PC-3 (cell line): ENCODE measurements at places on chromosomes 7 and 10.

- no peak for DNase-seq
Observed at GRCh38 chr7:88347517-88347916, 40.8 kb upstream of the STEAP4 start.

DNA sequence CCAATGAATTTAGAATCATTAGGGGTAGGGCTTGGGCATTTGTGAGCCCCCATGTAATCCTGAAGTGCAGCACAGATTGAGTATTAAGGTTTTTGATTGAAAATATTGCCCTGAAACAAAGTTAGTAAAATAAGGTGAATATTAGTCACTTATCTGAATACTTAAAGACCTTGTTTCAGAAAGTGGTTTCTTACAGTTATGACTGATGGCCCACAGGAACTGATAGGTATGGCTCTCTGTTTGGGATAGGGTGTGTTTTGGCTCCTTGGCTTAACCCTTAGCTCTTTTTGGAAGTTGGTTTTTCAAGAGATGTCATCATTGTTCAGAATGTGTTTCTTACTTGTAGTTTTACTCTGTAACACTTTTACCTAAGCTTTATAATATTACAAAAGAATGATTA lies 34.8 kb downstream of the MDFIC start:
- no peak for DNase-seq

DNA sequence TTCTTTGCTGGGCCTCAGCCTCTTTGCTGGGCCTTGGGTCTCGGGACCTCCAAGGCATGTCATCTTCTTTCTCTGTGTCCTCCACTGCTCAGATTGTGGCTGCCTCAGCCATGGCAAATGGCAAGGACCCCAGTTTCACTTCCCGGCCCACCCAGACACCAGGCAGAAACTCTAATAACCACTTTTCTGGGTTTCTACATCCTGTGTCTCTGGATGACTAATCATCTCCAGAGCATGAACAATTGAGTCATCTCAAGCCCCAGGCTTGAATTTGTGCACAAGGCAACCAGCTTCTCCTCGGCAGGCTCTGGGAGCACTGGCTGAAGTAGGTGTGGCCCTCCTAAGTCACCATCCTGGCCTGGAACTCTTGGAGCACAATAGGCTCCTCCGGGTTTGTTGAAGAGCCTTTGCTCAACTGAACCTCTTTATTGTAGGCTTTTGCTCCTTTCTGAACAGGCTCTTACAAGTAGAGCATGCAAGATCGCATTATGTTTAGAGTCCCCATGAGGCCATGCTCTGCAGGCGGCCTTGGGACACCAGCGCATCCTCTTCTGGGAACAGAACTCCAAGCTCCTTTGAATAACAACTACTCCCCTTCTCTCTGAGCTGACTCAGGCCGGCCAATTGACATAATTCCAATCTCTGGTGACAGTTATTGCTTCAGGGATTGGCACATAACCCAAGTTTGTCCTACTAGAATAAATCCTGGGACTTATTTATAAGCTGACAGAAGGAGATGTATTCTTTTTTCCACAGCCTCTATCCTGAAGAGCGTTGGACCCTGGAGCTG lies 218.1 kb downstream of the WDR11 start:
- DNase-seq, result peak; percentile 62

DNA sequence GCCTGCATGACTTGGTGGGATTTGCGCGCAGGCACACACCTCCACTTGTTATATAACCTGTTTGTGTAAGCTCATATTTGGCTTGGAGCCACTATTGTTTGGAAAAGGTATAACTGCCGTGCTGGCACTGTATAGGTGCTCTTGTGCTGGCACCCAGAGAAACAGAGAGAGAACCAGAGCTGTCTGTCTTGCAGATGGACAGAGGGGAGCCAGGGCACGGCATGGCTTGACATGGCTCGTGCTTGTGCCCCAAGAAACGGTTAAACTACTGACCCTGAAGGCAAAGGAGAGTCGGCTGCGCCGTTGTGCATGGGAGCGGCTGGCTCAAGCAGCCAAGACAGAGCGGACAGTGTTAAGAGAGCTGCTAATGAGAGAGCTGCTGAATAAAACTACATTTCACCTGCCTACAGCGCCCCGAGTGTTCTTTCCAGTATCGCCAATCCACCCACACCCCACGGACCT lies 23.2 kb downstream of the RAPGEF5 start:
- peak; percentile 24 for DNase-seq

- no peak for DNase-seq
Observed at GRCh38 chr10:122649903-122650302, 49.7 kb downstream of the C10orf120 start.

DNA sequence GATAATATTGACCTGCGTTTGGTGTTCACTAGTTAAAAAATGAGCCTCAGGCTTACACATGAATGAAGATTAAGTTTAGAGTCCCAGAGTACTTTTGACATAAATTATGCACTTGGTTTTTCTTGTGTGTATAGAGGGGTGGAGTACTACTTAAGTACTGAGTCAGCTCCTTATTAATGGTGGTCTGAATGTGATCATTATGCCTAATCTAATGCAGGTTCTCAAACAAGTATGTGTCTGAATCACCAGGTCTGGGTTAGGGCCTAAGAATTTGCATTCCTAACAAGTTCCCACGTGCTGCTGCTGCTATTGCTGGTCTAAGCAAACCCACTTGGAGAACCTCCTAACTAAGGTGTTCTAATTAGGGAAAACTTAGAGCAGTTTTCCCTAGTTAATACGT lies 30.7 kb upstream of the STOX1 start:
- peak; percentile 25 for DNase-seq

- no peak for DNase-seq
Observed at GRCh38 chr7:87592300-87592699, 8.4 kb downstream of the ABCB1 start.

GRCh38 chr7:50613473-50613872 lies 48.3 kb upstream of the DDC start:
- no peak for DNase-seq

DNA sequence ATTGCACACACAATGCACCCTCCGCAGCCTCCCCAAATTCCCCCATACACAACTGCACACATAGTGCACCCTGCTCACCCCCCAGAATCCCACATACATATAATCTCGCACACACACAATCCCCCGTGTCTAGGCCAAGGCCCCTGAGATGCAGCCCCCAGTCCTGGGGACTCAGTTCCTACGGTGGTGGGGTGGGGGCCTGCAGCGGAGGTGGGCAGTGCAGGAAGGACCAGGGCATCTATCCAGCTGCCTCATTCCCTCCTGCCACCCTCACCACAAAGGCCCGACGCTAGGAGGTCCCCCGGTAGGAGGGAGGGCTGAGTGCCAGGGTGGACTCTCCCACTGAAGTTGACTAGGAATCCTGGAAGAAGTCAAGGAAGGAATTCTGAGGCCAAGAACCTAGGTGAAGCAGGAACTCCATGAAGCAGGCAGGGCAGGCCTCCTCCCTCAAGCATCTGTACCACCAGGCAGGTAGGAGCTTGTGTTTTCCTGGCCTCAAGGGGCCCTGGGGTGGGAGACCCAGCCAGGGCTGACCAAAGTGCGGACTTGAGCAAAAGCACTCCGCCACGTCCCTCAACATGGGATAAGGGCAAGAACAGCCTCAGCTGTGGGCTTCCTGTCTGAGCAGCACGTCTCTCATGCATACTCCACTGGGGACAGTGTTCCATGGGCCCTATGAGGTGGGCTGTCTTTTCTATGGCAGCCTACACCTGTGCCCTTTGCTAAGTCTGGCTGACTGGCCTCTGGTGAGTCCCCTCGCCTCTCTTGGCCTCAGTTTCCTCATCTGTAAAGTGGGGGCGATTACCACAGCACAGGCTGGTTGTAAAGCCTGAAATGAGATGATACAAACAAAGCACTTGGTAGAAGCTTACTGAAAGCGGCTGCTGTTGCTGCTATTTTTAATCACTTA lies 145.7 kb downstream of the MAPK8 start:
- DNase-seq, result no peak

DNA sequence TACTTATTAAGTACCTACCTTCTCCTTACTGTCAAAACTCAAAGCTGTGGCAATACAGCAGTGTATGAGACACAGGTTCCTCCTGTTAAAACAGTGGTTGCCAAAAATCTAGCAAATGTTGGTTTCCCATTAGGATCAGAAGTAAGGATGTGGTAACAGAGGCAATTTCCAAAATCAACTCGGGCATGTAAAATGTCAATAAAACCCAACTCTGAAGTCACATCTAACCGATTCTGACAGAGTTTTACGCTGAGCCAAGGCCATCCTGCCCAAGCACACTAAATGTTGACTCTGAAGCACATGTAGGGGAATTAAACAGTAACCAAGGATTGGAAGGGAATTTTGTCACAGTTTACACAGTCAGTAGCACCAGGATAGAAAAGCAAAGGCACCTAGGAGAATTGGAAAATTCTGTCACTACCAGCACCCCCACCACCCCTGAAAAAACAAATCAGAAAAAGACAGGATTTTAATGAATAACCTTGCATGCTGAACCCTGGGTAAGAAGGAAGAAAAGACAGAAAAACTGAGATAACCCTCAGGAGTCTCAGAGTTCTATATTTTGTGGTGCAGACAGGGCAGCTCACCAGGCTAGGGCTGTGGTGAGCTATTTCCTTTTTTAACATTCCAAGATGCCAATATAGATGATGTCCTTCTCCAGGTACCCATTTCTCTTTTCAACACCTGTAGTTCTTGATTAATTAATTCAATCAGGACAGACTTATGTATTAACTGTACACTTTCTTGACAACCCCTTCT lies 119.5 kb downstream of the DOCK4 start:
- peak; percentile 68 for DNase-seq

- no peak for DNase-seq
Observed at GRCh38 chr7:65800890-65801341, 72.0 kb upstream of the VKORC1L1 start.

- no peak for DNase-seq
Observed at GRCh38 chr10:121405096-121405495, 193.1 kb downstream of the FGFR2 start.

DNA sequence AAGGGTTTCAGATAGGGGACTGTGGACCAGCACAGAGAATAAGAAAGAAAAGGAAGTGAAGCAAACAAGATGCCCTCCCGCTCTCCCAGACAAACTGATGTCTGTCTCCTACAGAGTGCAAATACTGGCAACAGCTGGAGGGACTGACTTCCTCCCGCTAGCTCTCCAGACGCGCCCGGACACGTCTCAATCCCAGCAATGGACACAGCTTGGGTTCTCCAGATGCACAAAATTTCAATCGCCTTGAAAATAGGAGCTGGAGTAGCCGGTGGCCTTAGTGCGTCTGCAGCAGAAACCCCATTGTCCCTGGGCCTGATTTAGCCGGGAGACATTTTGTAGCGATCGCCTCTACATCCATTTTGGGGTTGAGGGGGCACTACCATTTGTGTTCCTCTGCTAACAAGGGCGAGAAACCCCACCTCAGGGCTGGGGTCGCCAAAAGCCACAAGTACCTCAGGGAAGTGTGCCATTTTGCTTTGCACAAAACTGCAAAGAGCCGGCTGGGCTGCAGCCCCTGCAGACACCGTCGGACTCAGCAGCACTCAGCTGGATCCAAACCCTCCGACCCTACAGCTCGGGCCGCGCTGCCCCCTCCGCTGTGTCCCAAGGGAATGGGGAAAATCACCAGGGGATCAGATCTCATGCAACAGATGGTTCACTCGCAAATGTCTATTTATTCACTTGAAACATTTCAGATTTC lies 5.9 kb downstream of the CPA2 start:
- DNase-seq, result no peak

DNA sequence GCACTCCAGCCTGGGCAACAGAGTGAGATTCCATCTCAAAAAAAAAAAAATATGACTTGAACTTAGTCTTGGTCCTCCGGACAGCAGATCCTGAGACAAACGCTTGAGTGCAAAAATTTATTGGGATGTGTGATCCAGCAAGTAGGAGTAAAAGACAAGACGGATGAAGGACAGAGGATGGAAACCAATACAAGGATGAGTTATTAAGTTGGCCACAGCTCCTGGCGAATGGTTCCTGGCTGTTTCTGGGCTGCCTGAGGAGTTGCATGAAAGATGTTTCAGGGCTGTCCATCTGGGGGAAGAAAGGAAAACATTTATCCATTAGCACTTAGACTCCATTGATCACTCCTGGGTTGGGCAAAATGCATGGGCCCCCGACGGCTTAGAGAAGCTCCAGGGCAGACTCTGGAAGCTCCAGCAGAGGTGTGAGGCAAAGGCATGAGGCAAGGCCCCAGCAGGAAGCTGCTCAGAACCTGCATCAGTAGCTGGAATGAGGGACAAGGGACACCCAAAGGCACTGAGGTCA lies 98.3 kb upstream of the ZNF438 start:
- no peak for DNase-seq

DNA sequence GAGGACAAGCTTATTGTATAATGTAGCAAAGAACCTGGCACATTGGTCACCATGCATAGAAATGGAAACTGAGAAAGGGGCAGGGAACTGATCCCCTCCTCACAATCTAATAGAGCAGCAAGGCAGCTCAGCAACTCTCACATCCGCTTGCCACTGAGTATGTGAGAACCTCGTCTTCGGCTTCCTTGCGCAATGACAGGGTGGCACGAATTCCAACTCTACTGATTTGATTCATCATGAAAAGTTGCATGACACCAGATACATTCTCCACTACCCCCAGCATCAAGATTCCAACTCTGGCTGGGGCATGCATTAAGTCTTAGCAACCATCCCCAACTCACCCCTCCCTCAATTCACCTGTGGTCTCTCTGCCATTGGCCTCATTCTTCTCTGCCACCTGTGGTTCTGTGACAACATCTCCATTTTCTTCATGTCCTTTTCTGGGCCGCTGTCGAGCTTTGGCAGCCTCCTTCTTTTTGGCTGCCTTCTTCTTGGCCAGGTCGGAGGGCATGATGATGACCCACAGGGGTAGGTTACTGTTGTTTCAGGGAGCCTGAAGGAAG lies 976 bp downstream of the ABCF2 start:
- peak; percentile 1 for DNase-seq

DNA sequence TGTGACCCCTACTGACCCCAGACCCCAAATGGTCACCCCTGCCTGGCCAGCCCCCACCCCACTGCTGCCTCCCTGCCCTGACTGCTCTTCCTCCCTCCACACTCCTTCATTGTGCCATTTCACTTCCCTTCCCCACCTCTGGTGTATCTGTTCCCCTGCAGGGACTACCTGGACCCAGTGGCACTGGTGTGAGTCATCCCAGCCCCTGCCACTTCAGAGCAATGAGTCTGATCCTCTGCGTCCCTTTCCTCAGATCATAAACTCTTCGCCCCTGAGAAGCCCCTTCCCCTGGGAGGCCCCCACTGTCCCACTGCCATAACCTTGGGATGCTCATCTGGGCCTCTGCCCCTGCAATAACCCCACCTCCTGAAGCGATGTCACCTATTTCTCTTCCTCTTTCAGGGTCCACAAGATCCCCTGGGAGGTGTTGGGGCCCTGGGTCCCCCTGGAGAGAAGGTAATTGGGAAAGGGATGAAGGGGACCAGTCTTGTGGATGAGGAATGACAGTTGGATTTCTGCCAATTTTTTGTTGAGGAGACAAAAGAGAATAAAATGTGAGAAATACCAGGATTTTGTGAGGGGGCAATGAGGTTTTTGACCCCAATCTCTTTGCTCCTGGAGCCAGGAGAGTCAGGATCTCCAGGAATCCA lies 19.1 kb upstream of the VOPP1 start:
- no peak for DNase-seq

DNA sequence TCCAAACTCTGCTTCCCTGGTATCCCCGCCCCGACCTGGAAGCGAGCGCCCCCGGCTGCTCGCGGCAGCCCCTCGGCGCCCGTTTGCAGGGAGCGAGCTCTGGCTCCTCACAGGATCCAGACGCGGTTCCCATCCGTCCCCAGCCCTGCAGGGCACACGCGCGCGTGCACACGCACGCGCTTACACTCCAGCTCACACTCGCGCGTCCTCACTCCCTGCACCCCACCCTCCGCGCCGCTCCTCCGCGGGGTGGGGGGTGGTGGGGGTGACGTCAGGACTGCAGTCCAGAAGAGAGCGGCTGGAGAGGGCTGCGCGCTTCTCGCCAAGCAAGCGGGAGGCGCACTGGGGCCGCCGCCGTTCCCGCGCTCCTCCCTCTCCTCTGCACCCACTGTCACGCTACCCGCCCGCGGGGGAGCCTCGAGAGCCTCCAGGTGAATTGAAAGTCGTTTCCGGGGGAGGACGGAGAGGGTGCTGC lies 255.6 kb downstream of the OTUD1 start:
- no peak for DNase-seq
